ENCODE measurements at places on chromosomes 16 and 17. TPM values are rescaled to one million over a fixed set of nuclear protein-coding genes. Genes with fewer than 3 reads are reported as not detected.

The HP gene
- polyA plus RNA-seq: 7.2 TPM

The C16orf95 gene
- polyA plus RNA-seq: 4.3 TPM

- no peaks in the 10 kb centered on the region for H3K27me3 ChIP-seq
- DNase-seq: no peak
- H3K36me3 ChIP-seq: no peaks in the 10 kb centered on the region
- no peak overlapping the region for H3K4me3 ChIP-seq
Measured at GRCh38 chr17:69350911-69351310, 24.0 kb upstream of the ABCA5 start.

- H3K27ac ChIP-seq: no peak overlapping the region
- no peak for DNase-seq
- no peak overlapping the region for H3K4me3 ChIP-seq
- no peaks in the 10 kb centered on the region for H3K36me3 ChIP-seq
Measured at GRCh38 chr17:33596899-33597298, 303.8 kb upstream of the ASIC2 start.

DNA sequence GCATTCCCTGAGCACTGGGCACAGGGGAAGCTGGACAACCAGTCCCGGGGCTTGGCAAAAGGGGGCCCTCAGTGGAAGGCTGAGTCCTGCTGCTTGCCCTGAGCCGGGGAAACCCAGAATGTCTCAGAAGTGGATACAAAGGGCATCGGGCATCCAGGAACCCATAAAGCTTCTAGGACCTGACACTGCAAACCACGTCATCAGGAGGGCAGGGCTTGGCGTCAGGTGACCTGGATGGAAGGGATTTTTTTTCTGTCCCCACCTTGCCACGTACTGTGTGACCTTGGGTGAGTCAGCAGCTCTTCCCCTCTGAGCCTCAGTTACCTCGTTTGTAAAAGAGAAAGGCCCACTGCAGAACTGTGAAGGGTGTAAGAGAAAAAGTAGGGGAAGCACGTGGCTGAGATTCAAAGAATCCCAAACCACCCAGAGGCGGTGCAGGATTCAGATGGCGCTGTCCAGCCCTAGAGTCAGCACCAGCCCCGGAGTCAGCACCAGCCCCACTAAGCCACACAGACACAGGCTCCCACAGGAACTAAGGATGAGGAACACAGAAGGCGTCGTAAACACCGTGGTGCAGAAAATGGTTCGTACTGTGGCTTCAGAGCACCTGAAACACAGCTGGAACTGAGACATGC is 53.7 kb downstream of the C16orf95 start:
- no peaks in the 10 kb centered on the region for H3K4me1 ChIP-seq
- H3K27ac ChIP-seq: no peak overlapping the region
- H3K27me3 ChIP-seq: no peaks in the 10 kb centered on the region
- DNase-seq: no peak
- no peak overlapping the region for H3K4me3 ChIP-seq
